ENCODE measurements at places on chromosomes 11 and 22. TPM values are rescaled to one million over a fixed set of nuclear protein-coding genes. Genes with fewer than 3 reads are reported as not detected.

MORC2 gene
- 17.0 TPM for polyA plus RNA-seq

TEX12 gene
- not detected for polyA plus RNA-seq

RAG2 gene
- not detected for polyA plus RNA-seq

CPT1A gene
- polyA plus RNA-seq, result 2.9 TPM

MOGAT2 gene
- polyA plus RNA-seq, result not detected
